ENCODE measurements at places on chromosomes 7 and 10.

DNA sequence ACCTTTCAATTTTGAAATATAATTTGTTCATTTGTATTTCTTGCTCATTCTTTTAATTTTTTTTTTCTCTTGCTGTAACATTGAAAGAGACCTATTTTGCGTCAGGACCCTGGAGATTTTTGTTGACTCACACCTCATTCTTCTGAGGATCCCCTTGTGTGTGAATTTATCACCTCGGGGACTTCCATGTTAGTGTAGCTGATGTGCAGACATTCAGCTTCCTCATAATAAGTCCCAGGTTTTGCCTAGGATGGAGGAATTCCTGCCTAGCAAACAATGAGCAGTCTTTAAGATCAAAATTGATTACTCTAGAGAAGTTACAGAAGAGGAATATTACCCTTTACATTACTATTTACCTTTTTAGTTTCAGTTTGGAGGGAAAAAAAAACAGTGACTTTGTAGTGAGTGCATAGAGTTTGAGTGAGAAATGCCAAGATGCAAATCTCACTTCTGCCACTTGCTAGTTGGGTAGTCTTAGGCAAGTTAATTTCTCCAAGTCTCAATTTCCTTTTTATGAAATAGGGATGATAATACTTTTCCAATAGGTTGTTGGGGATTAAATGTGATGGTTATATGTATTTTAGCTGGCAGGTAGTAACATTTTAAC is 14.3 kb downstream of the TES start:
- DNase-seq, result no peak

DNA sequence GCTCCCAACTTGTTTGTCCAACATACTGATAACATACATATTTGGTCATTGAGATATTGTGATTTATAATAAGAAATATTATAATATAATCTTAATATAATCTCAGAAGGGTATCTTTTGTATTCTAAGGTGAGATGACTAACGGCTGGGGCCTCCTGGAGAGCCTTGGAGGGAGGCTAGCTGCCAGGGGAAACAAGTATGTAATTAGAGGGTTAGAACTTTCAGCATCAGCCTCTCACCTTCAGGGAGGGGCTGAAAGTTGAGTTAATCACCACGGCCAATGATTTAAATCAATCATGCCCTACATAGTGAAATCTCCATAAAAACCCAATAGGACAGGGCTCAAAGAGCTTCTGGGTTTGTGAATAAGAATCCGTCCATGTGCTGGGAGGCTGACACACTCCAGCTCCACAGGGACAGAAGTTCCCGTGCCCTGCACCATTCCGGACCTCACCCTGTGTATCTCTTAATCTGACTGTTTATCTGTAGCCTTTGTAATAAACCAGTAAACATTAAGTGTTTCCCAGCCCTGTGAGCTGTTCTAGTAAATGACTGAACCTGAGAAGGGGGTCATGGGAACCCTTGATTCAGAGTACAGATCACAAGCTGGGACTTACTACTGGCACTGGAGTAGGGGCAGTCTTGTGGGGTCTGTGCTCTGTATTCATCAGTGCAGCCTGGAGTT is 86.3 kb upstream of the STEAP1B start:
- no peak for DNase-seq

- no peak for DNase-seq
Observed at GRCh38 chr10:43199684-43200537, 61.7 kb downstream of the CSGALNACT2 start.

DNA sequence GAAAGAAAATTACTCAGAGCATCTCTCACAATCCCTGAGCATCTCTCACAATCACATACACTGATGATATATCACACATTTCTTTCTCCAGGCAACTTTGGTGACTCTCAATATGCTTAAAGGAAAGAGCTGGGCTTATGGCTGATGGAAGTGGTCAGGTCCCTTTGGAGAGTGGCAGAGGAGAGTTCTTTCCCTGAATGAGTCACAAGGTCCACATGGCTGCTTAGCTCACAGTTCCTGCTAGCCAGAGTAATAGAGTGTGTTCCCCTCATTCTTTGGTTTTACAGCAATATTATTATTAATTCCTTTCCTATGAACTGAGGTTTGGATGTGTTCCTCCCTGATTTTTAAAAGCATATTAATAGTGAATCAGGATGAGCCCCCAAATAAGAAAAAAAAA is 287.4 kb downstream of the C7orf25 start:
- no peak for DNase-seq

Measured in CD4-positive, alpha-beta T cell treated with Interleukin-6 at 100 ng/mL for 8 hours (primary cell).